ENCODE measurements at places on chromosomes 2 and 18. TPM values are rescaled to one million over a fixed set of nuclear protein-coding genes. Genes with fewer than 3 reads are reported as not detected.

GRCh38 chr2:31176742-31177141, 38.5 kb upstream of the GALNT14 start:
- DNase-seq, result no peak

DNA sequence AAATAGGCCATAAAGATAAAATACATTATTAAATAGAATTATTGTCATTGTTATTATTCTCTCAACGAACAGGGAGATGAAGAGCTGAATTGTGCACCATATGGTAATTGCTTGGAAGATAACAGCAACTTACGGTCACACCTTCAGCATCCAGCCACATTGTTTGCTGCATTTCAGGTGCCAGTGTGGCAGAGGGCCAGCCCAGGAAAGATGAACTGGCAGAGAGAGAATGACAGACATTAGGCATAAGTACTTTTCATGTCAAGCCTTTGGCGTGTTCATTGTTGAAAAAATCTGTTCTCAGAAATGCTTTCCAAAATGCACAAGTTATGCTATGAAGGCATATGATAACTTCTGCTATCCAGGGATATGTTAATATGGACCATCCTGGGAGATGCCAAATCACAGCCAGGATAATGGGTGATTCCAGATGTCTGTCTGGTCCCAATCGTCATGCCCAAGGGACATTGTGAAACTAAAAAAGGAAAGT, 748.6 kb upstream of the PIK3C3 start:
- no peak for DNase-seq

DNA sequence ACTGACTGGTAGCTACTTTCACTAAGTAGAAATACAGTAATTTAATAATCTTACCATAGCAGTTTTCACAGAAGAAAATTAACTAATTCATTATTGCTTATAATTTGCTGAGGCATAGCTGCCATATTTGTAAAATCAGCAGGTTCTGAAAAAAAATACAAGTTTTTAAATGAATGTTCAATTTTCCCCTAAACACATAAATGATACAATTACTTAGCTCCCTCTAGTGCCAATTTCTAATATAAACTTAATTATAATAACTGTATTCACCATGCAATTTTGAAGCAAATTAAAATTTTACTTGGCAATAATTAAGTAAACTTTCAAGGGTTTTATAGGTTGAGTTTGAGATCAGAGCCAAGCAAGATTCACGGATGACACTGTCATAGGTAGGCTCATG, 1321.6 kb upstream of the ACVR2A start:
- no peak for DNase-seq

GRCh38 chr2:9020267-9020666, 16.8 kb upstream of the MBOAT2 start:
- no peak for DNase-seq

The PASK gene
- total RNA-seq, result 77.5 TPM

Measured in PC-9 (cell line).